A673 (cell line): ENCODE measurements at places on chromosomes 5 and 9. TPM values are rescaled to one million over a fixed set of nuclear protein-coding genes. Genes with fewer than 3 reads are reported as not detected.

GRCh38 chr5:40490464-40491111, 189.1 kb upstream of the PTGER4 start:
- no peak for DNase-seq

DNA sequence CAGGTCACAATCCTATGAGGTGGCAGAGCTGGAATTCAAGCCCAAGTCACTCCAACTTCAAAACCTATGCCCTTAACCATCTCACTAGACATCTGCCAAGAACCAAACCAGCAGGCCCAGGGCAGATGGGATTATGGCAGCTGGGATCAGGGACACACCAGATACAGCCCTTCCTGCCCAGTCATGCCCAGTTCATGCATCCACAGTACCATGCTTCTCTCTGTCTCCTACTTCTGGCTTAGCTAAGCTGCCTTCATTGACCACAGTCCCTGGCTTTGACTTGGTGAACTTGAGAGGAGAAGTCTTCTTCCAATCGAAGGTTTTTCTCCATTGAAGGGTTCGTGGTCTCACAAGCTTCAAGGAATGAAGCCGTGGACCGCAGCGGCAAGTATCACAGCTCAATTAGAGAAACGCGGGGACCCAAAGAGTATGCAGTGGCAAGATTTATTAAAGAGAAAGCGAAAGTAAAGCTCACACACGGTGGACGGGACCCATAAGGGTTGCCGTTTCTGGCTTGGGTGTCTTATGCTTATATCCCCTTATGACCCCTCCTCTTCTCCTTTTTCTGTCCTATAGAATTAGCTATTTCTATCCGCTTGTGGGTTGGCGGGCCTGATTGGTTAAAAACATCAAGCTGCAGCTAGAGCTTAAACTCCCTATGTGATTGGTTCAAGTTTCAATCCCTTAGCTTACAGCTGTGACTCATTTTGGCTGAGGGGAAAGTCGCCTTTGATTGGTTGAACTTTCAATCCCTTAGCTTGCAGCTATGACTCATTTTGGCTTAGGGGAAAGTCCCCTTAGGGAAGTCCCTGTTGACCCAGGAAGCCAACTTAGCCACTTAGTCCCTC, 101.2 kb downstream of the TRIM36 start:
- peak; percentile 62 for DNase-seq

DNA sequence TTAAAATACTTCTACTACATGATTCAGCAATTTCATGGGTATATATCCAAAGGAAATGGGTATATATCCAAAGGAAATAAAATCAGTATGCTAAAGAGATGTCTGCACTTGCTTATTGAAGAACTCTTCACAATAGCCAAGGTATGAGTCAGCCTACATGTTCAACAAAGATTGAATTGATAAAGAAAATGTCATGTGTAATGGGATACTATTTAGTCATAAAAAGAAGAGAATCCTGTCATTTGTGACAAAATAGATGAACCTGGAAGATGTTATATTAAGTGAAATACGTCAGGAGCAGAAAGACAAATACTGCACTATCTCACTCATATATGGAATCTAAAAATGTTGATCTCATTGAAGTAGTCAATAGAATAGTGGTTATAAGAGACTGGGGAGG, 944.5 kb upstream of the CTNND2 start:
- DNase-seq: no peak

GRCh38 chr9:19694601-19695000, 94.2 kb downstream of the SLC24A2 start:
- DNase-seq: no peak

- peak; percentile 78 for DNase-seq
Observed at GRCh38 chr5:99060306-99061261, 131.8 kb upstream of the CHD1 start.

GRCh38 chr9:21995006-21995665, 545 bp downstream of the CDKN2B-AS1 start:
- DNase-seq: no peak

GRCh38 chr9:93205896-93206575, 22.1 kb downstream of the WNK2 start:
- no peak for DNase-seq

GRCh38 chr5:169960659-169961058, 19.6 kb downstream of the INSYN2B start:
- DNase-seq: no peak

DNA sequence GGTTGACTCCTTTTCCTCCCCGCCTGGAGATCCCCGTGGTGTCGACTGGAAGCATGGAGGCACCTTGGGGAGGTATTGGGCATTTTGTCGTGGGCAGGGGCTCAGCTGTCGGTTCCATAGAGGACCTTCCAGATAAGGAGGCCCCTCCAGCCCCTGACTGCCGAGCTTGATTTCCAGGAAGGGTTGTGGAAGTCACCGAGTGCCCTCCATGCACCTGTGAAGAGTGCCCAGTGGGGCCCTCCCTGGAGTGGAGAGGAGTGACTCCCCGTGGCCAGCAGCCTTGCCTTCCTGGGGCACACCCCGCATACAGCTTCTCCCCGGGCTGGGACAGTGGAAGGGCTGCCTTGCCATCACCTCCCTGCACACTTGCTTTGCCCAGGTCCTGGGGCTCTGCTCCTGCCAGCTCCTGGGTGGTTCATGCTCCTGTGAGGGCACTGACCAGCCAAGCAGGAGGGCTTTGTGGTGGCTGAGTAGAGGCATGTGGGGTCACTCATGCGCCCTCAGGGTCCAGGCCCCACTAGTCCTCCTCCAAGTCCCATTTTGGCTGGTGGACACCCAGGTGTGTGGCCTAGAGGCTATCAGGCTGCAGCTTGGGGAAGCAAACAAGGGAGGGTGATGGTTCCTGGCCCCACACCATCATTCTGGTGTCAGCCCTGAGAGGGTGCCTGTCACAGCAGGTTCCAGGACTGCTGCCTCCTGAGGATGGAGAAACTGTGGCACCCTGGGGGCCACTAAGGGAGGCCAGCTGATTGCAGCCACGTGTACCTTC, 133.0 kb downstream of the WNK2 start:
- no peak for DNase-seq

GRCh38 chr5:112634166-112634565, 103.5 kb upstream of the APC start:
- DNase-seq: no peak

DNA sequence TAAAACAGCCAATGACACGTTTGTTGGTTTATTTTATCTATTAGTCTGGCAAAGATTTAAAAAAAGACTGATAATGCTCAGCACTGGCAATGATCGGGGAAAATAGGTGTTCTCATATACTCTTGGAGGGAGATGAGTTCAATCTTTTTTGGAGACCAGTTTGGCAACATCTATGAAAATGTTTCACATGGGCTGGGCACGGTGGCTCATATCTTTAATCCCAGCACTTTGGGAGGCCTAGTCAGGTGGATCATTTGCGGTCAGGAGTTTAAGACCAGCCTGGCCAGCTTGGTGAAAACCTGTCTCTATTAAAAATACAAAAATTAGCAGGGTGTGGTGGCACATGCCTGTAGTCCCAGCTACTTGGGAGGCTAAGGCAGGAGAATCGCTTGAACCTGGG, 6.8 kb upstream of the ANKRD31 start:
- no peak for DNase-seq

- DNase-seq: no peak
Observed at GRCh38 chr9:123983047-123983446, 28.5 kb upstream of the LHX2 start.

GRCh38 chr5:107289030-107289714, 381.6 kb downstream of the EFNA5 start:
- no peak for DNase-seq

GRCh38 chr5:151647320-151647861, 39.3 kb downstream of the SPARC start:
- no peak for DNase-seq

- DNase-seq: no peak
Observed at GRCh38 chr9:133845440-133845839, 107.3 kb upstream of the SARDH start.

GRCh38 chr5:180093651-180094382, 22.3 kb upstream of the RNF130 start:
- DNase-seq: no peak

GRCh38 chr9:134935701-134936345, 18.1 kb upstream of the FCN1 start:
- no peak for DNase-seq

- no peak for DNase-seq
Observed at GRCh38 chr5:7464182-7464581, 68.2 kb downstream of the ADCY2 start.

- DNase-seq: no peak
Observed at GRCh38 chr5:79602889-79603288, 9.4 kb upstream of the TENT2 start.

GRCh38 chr5:75720882-75721281, 3.6 kb upstream of the POC5 start:
- no peak for DNase-seq

GRCh38 chr9:20373263-20373662, 249.0 kb downstream of the MLLT3 start:
- no peak for DNase-seq

DNA sequence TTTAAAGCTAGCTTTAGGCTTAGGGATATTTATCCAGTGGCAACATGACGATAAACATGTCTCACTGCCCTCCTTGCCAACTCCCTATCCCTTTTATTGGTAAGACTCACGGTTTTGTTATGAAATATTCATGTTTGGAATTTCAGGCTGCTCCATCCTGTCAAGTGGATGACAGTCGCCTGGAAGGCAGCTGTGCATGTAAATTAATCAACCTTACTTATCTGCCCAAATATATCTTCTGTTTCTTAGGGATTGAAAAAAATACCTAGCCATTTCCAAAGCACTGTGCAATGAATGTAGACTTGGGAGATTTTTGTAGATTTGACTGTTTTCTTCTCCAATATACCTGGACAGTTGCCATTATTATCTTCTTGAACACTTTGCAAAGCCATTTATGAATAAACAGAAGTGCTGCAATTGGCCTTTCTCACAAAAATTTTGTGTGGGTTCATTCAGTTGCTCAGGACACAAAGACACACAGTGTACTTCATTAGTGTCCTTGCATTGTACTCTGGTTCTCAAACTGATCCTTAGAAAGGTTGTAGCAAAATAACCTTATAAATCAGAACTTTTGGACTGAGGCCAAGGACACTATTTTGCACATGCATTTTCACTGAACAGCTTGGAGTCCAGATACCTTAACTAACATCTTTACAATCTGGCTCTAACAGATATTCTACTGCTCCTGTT, 889.4 kb upstream of the SEMA6A start:
- DNase-seq: no peak

- DNase-seq: peak; percentile 77
Observed at GRCh38 chr9:20074291-20074690, 285.5 kb upstream of the SLC24A2 start.

DNA sequence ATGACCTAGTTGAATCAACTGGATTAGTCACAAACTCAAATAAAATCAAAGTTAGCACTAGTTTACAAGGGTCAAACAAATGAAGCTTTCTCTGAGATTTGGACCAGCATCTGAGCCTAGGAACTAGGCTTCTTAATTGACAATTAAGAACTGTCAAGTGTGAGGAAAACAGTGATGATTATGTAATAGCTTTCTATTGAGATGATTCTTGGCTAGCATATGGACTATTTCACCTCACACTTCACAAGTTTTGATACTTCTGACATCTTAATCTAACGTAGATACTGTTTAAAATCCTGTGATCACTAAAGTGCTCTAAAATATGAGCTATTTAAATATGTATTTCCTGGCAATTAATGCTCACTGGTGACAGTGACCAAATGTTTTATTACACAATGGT, 542.9 kb downstream of the EFNA5 start:
- peak; percentile 15 for DNase-seq

DNA sequence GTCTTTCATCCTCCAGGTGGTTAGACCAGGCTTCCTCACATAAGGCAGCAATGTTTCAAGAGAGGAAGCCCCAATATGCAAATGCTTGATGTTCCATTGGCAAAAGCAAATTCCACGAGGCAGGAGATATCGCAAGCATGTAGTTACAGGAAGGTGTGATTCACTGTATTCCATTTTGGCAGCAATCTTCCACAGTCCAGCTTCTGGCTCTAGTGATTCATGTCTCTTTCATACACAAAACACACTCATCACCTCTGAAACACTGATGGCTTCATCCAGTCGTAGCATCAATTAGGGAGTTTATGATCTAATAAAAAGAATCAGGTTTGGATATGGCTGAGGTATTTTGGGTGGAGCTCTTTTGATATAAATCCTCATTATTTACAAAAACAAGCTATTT, 552.2 kb upstream of the RIOK2 start:
- DNase-seq: no peak

DNA sequence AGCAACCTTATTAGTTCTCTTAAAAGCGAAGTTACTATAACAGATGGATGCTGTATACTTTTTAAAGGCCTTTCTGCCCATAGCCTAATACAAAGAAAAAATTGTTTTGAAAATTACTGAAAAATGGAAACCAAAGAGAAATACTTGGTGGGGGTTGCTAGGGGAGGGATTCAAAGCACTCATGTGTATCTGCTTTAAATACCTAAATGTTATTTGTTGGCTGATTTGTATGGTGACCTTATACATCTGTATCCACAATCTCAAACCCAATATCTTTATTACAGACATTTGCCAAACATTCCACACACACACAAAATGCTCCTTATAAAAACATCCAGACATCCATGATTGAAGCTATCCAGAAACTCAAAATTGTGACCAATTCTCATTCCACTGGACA, 172.0 kb downstream of the ADAMTS12 start:
- DNase-seq: no peak

GRCh38 chr5:172150514-172151425, 37.3 kb downstream of the STK10 start:
- no peak for DNase-seq

DNA sequence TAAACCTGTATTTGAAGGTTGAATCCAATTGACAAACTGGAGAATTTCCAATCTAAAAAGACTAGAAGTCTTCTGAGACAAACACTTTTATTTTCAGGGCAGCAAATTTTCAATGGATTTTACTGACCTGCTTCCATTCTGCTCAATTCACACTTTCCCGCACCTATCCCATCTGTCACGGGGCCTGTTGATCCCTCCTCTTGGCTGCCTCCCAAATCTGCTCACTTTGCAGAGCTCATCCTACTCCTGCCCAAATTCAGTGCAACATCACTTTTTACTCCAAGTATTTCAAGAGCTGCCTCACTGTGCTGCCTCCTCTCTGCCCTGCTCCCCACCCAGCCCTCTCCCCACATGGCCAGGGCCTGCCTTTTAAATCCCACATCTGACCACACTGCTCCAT, 35.1 kb downstream of the GOLM1 start:
- DNase-seq: no peak

- no peak for DNase-seq
Observed at GRCh38 chr9:35404865-35405264, 85.0 kb upstream of the RUSC2 start.

Gene COL23A1
- 0.42 TPM in 1 of 2 replicates, not detected in the other for total RNA-seq

Gene SPEF2
- 1.5 and 1.7 TPM in 2 replicates for total RNA-seq

Gene GPR151
- not detected in 2 replicates for total RNA-seq

Gene MRPS27
- total RNA-seq: 83.2 and 88.6 TPM in 2 replicates

Gene FOCAD
- total RNA-seq: 42.7 and 42.8 TPM in 2 replicates

Gene NXNL2
- 1.3 TPM in 2 replicates for total RNA-seq

Gene ZNF658
- 3.5 and 5.0 TPM in 2 replicates for total RNA-seq

Gene GGTA1
- total RNA-seq: not detected in 2 replicates

Gene C1QTNF3
- 1.6 TPM in 2 replicates for total RNA-seq

Gene EIF4E1B
- not detected in 2 replicates for total RNA-seq

Gene PRRX2
- 12.7 and 16.6 TPM in 2 replicates for total RNA-seq

Gene NOXA1
- total RNA-seq: 0.28 and 0.79 TPM in 2 replicates

Gene IL13
- not detected in 2 replicates for total RNA-seq

Gene PCDHGB4
- 2.5 and 3.3 TPM in 2 replicates for total RNA-seq

Gene C9orf153
- total RNA-seq: 0.35 and 0.56 TPM in 2 replicates

Gene TAF11L5
- total RNA-seq: 1.4 and 1.7 TPM in 2 replicates

Gene SLC46A2
- total RNA-seq: not detected in 2 replicates
